T-cell (primary cell): ENCODE measurements at places on chromosomes 3 and 15.

DNA sequence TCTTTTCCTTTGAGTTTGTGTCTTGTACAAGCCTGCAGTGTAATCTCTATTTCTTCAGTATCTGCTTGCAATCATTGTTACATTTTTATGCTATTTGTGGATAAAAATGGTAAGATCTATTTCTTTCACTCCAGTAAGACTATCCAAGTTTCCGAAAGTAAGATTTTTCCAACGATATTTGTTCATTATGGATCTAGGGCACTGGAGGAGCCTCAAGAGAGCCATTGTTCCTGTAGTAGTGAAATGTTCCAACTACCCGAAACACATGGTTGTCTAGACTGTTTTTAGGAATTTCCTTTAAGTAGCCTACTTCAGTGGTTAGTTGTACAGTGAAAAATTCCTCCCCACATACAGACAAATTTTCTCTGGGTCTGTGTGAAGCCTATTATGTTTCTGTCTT is 597.4 kb downstream of the RSL24D1 start:
- no peak for DNase-seq

GRCh38 chr3:127822682-127823425 is 539 bp upstream of the MGLL start:
- DNase-seq = no peak

DNA sequence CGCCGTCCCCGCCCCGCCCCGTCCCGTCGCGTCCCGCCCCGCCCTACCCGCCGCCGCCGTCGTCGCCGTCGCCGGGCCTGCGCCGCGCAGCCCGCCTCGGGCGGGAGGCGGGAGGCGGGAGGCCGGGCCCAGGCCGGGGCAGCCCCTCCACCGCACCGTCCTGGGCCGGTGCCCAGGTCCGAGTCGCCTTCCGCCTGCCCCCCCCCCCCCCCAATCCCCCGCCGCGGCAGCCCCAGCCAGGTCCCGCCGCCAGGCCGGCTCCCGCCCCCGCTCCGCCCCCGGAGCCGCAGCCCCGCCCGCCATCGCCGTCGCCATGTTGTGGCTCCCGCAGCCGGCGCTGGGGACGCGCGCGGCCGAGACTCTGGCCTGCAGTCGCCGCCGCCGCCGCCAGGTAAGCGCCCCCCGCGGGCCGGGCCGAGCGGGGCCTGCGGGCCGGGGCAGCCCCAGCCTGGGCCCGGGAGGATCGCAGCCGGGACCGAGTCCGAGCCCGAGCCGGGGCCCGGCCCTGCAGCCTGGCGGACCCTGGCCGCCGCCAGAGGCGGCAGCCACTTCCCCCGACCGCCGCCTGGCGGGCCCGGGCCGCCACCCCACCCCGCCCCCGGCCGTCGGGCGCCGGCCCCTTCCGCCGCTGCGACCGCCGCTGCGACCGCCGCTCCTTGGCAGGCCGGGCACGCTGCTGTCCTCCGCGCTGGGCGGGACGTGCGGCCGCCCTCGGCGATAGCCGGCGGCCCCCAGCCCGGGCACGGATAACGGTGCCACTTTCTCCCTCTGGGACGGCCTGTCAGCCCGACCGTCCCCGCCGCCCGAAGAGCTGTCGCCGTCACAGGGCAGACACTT is at the start of gene ZNF592:
Gene ZNF592, plus strand, starts transcription at position 319 of the 837 bp plus-strand sequence. CDS start 34,084 bp downstream, outside the sequence.
- DNase-seq = peak; percentile 68

- DNase-seq = no peak
Measured at GRCh38 chr15:79901958-79902357, 5.1 kb upstream of the MTHFS start.

DNA sequence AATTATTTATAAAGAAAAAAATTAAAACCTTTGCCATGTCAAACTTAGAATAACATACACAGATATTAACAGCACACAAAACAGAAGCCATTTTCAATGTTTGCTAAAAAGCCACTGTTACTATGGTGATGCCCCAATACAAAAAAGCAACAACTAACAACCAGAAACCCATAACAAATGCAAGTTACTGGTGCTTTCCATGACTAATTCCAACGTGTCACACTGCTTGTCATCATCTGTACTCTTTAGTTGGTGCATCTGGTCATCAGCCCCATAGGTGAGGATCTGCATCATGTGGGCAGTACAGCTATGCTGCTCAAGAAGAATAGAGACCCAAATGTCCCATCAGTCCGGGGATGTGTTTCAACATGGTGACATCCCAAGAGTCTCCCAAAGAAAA is 52.8 kb downstream of the ATP8B4 start:
- no peak for DNase-seq

DNA sequence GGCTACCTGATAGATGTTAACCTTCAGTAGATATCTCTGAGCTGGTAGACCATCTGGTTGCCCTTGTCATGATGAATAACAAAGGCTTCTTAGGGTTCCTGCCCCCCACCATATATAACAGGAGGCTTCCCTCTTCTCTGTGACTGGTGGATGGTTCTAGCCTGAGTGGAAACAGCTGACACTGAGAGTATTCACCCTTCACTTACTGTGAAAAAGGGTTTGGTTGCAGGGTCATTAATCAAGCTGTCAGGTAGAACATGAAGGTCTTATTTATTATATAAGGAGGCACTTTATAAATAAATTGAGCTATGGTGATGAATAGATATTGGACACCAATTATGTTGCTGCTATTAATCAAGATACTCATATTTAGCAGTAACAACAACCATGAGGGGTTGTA is 58.6 kb downstream of the CACNA2D3 start:
- no peak for DNase-seq

DNA sequence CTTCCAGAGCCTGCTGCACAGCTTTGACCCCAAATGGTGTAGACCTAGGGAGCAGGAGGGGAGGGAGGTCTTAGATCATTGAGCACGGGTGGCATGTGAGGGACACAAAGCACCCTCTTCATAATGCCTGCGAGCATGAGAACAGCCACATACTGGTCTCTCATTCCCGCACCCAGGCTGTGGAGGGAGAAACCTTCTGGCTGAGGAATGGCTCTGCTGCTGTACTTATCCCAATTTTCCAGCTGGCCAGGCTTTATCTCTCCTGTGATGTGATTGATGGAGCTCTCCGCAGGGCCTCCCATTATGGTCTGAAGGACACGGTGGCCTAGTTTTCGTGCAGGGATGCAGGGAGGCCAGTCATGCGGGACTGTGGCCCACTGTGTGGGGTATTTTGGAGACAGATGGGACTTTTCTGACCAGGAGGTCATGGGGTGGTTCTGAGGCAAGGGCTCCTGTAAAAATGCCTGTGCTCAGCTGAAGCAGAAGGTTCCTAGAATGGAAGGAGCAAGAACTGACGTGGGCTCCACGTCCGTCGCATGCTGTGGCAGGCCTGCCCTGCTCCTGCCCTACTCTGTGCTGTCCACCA is 251.5 kb downstream of the PLCL2 start:
- DNase-seq = no peak

GRCh38 chr3:73284472-73284871 is 223.0 kb downstream of the EBLN2 start:
- DNase-seq = no peak

- no peak for DNase-seq
Measured at GRCh38 chr3:170062769-170063168, 25.0 kb downstream of the GPR160 start.

GRCh38 chr3:11187681-11188080 is 33.4 kb downstream of the HRH1 start:
- no peak for DNase-seq

- DNase-seq = no peak
Measured at GRCh38 chr15:36571301-36571700, 8.1 kb upstream of the CDIN1 start.

- DNase-seq = no peak
Measured at GRCh38 chr3:192090586-192090985, 629.6 kb downstream of the PYDC2 start.

- no peak for DNase-seq
Measured at GRCh38 chr3:190585805-190586630, 72.1 kb downstream of the IL1RAP start.

DNA sequence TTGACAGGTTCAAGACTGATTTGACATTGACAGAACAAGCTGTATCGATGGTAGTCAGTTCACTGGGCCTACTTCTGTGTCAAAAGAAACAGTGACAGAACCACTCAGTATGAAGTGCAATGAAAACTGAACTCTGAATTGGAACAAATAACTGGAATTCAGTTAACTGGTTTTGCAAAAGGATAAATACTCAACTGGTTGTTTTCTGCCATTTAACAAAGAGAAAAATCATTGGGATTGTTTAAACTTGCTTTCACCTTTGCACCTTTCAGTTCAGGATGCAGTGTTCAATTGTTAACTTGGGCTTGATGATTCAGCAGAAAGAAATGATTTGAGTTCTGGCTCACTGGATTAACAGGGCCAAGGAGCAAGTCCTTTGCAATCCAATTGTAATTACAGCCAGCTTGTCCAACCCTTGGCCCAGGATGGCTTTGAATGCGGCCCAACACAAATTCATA is 4.9 kb downstream of the BTD start:
- no peak for DNase-seq

DNA sequence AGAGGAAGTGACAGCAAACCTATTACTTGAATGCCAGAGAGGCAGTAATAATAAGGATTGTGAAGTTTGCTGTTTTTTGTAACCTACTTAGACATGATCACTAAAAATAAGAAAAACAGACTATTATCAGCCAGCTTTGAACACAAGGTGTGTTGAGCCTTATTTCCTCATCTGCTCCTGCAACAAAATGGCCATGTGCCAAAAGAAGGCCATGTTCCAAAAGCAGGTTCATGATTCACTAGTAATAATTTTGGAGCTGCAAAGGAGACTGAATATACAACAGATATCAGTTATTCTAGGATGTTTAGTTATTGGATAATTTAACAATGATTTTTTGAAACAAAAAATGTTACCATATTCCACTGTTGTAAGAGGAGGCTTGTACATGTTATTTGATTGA is 578.7 kb downstream of the SQOR start:
- DNase-seq = no peak

GRCh38 chr3:63706321-63707085 is 54.0 kb downstream of the SNTN start:
- DNase-seq = no peak

GRCh38 chr15:68414591-68414990 is 17.4 kb downstream of the ITGA11 start:
- DNase-seq = no peak

DNA sequence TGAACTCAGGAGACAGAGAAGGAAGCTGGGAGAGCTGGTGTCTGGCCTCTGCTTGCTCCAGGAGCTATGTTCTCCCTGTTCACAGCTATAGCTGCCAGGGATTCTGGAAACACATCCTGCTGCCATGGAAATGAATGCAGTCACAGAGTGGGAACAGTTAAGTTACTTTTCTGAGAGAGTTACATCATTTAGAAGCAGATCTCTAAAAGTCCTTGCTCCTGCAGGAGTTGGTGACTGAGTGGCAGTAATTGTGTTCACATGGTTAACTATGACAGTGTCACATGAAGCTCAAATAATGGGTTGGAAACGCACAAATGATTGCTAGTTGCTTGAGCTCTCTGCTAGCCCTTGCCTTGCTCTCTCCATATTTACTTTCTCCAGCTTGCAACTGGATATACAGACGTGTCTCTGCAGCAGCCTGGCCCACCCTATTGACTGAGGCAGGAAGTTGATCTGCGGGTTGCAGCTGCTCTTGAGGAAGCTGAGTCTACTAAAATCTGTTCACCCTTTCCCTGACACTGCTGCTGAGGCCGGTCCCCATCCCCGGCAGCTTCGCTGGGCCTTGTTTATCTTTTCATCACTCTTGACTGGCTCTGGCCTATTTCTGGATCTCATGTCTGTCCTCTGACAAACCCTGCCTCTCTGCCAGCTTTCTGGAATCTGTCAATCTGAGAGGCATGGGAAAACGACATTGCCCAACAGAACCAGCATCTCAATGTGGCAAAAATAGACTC is 16.7 kb upstream of the ISLR start:
- DNase-seq = no peak

- no peak for DNase-seq
Measured at GRCh38 chr3:64728994-64729393, 41.2 kb upstream of the ADAMTS9 start.

DNA sequence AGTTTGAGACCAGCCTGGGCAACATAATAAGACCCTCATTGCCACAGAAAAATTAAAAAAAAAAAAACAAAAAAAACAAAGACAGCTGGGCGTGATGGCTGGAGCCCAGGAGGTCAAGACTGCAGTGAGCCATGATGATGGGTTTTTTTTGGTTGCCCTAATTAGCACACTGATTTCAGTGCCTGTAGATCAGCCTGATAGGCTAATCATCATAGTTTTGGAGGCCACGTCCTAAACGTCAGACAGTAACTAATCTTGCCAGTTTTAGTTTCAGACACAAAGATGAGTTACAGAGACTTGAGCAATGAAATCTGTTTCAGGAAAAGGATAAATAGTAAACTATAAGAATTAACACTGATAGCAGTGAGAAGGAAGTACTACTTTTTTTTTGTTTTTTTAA is 55.4 kb downstream of the LRCH3 start:
- DNase-seq = no peak

DNA sequence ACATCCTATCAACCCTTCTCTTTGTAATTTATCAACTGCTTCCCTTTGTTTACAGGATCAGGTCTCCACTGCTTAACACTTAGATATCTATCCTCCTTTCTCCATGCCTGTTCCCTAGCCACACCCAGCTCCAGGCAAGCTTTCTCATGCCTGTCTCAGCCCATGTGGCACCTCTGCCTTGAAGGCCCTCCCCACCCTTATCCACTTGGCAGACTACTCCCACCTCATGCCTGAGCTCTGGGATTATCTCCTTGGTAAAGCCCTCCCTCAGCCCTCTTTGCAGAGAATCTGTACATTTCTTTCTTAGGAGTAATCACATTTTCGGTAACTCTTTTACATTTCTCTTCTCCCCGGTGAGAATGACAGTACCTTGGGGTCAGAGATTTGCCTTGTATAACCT is 96.0 kb downstream of the ATP1B3 start:
- DNase-seq = no peak

DNA sequence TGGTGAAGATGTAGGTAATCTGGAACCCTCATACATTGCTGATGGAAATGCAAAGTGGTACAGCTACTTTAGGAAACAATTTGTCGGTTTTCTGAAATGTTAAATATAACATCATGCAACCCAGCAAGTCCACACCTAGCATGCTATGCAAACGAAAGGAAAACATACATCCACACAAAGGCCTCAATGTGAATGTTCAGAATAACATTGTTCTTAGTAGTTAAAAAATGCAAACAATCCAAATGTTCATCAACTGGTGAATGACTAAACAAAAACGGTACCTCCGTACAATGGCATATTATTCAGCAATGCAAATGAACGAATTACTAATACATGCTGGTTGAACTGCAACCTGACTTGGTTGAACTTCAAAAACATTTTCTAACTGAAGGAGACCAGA is 423.3 kb upstream of the THRB start:
- DNase-seq = no peak

DNA sequence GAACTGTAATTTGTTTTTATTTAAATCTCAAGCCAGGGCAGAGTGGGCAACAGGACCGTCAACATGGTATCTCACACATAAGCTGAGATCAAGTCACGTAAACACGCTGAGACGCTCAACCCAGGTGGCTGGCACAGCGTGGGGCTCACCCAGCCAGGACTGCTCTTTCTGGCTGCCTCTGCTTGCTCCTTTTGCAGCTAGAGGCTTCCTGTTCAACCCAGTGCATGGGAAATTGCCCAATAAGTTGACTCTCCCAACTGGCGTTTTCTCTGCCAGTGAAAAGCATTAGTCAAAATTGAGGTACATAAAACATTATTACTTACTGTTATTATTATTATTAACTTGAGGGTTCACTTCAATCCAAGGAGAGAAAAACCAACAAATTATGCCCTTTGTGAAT is 398.1 kb downstream of the NR2F2 start:
- no peak for DNase-seq
